ENCODE measurements at places on chromosomes 2 and 18.

DNA sequence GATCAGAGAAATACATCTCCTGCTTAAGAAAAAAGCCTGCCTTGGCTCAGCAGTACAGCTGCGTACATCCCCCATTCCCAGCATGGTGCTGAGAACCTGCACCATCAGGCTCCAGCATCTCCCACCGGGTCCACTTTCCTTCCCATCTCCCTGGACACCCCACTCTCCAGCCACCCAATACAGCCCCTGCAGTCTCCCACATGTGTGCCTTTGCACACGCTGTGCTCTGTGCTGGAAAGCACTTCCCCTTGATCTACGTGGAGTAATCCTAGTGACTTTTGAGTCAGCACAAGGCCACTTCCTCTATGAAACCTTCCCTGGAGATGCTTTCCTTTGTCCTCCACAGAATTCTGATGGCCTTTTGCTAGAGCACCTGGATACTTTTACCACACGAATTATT, 17.0 kb downstream of the STAT1 start:
- DNase-seq, result no peak

- DNase-seq, result no peak
Measured at GRCh38 chr18:57819671-57820460, 16.8 kb upstream of the ATP8B1 start.

DNA sequence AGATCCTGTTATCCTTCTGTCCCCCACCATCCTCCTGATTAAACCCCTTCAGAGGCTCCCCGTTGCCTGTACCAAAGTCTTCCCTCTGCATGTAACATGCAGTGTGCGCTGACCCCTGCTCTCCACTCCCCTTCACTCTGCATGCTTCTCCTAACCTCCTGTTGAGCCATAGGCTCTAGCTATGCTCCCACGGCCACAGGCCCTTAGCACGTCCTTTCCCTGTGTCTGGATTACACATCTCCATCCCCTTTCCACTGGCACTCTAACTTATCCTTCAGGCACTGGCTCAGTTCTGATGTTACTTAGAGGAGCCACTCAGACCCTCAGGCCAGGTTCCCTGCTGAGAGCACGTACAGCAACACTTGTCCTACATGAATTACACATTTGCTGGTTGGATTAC, 29.4 kb upstream of the EDAR start:
- no peak for DNase-seq

- DNase-seq, result no peak
Measured at GRCh38 chr2:205273627-205274026, 408.7 kb upstream of the NRP2 start.

GRCh38 chr2:144267239-144267638, 252.7 kb downstream of the ZEB2 start:
- DNase-seq, result no peak

DNA sequence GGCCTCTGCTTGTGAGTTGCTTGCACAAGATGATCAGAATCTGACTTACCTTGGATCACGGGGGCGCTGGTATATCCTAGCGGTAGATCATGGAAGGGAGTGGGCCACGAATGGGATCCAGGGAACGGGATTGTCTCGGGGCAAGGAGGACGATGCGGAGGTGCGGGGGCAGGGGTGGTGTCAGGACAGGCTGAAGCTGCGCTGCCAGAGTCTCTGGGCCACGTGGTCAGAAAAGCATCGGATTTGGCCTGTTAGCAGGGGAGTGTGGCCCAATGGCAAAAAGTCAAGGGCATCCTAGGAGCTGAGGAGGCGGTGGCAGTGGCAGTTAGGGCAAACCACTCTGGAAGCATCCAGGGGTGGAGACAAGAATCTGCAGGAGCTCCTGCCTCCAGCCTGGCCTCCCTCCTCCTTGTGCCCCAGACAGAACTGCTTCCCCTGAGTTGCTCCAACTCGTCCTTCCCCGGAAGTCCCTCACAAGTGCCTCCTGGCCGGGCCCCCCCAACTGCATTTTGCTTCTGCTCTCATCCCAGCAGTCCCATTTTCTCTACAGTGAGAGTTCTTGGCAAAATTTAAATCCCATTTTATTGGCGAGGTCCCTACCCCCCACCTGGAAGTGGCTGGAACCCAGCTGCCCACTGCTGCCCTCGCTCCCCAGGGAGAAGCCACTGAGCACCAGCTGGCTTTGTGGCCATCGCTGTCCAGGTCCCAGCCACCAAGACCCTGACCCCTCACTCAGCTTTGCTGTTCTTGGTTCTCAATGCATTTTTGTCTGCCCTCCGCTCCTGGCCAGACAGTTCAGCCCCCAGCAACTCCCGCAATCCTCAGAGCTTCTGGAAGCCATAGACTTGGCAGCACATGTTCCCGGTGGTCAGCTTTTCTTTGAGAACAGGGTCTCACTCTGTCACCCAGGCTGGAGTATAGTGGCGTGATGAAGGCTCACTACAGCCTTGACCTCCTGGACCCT, 5.6 kb upstream of the CCDC74B start:
- no peak for DNase-seq

- no peak for DNase-seq
Measured at GRCh38 chr18:45806226-45806625, 19.2 kb upstream of the SIGLEC15 start.

DNA sequence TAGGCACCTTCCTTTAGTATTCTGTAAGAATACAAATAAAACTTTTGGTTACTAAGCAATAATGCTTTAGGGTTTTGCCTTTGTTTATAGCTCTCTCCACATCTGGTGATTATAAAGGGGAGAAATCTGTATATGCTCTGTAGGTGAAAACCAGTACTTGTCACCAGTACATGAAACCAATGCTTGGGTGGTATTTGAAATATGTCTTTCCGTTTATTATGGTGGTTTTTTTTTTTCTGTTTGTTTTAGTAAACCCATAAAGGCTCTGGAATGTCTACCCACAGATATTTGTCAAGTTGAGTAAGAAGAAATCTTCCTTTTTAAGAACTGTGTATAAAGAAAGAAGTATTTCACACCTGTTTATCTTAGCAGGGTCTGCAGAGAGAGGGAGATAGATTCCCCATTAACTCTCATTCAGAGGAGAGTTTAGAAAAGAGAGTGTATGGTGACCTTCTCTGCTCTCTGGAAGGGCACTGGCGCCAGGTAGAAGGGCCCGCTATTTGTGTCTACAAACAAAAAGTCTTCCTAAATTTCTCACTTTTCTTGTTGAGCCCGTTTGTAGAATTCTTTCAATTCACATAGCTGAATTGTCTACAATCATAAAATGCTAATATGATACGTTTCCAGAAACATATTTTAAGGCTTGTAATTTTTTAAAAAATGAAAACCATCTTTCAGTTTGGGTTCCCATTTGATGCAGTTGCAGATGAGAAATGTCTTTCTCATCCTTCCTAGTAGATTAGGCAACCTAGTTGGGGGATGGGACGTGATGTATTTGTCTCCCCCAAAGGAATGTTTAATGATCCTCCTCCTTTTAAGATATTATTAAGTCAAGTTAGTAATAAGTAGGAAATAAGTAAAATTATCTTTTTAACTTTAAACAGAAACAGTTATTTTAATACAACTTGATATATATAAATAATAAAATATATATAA, 33.9 kb downstream of the MAP3K20 start:
- DNase-seq, result no peak

GRCh38 chr2:145221032-145221431, 701.1 kb upstream of the ZEB2 start:
- no peak for DNase-seq

- DNase-seq, result no peak
Measured at GRCh38 chr2:228433721-228434120, 252.2 kb upstream of the SPHKAP start.

GRCh38 chr2:176182671-176183070, 5.8 kb upstream of the HOXD1 start:
- no peak for DNase-seq

DNA sequence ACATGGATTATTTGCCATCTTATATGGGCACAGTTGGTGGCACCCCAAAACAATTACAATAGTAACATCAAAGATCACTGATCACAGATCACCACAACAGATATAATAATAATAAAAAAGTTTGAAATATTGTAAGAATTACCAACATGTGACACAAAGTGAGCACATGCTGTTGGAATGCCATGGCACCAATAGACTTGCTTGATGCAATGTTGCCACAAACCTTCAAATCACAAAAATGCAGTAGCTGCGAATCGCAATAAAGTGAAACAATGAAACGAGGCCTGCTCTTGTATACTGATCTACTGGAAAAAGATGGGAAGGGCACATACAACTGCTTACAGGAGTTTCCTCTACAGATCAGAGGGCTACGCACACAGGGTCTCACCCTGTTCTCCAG, 32.2 kb upstream of the AMMECR1L start:
- DNase-seq, result no peak

DNA sequence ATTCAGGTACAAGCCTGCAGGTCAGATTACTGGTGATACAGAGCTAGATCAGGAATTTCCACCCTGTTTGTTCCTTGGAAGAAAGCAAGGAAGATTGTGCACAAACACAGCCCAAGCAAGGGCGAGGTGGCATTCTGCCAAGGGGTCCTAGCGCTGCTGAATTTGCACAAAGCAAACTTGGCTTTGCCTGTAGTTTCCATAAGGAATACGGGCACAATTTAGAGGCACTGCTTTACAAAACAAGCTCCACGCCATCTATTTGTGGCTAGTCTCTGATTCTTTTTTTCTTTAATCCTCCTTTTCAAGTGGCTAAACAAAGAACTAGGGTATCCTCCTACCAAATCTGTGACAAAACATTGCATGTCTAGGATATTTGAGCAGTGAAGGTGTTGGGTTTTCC, 195.5 kb upstream of the ACVR2A start:
- no peak for DNase-seq

DNA sequence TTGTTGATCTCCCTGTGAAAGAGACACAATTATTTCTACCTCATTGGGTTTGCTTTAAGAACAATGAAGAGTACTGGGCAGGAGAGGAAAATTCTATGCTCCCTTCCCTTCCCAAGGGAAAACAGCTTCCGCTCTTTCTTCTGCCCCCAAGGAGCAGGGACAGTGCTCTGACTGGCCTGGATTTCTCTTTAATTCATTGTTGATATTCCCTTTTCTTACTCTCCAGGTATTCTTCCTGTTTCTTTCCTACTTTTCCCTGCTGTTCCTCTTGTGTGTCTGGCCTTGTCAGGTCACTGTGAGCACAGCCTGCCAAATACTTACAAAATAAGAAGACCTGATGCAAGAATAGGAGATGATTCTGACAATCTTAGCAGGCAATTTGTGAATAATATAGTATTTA, 49.6 kb upstream of the SPAG16 start:
- DNase-seq, result no peak

DNA sequence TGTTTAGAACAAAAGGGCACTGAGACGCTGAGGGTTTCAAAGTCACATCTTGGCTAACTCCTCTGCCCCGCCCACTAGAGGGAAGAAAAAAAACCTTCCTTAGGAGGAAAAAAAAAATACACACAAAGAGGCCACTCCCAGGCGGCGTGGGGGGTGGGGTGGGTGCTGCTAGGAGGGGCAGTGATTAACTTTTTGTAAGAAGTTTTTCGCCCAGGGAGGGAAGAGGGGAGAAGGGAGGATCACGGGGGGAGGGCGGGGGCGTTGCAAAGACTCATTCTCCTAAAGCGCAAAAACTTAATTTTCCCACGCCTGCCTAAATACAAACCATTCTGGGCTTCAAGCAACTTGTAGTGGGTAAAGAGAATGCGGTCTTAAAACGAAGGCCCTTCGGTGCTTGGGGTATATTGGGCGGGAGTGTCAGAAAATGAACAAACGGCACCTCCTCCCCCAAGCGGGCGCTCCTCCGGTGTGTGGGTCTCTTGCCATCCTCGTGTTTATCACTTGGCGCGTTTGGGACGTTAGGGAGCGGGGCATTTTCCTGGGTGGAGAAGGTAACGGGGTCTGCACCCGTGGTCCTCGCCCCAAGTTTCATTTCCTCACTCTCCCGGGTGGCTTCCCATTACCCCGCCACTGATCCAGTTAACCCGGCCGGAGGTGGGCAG, 1.7 kb downstream of the CXCR4 start:
- DNase-seq, result peak; percentile 55

DNA sequence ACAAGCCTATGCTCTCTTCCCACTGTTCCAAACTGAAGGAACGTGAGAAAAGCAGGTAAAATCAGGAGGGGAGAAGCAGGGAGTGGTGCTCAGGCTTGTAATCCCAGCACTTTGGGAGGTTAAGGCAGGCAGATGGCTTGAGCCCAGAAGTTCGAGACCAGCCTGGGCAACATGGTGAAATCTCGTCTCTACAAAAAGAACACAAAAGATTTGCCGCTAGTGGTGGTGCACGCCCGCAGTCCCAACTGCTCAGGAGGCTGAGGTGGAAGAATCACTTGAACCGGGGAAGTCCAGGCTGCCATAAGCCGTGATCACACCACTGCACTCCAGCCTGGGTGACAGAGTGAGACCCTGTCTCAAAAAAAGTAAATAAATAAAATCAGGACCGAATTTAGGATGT, 1.3 kb upstream of the TMSB10 start:
- no peak for DNase-seq

- DNase-seq, result no peak
Measured at GRCh38 chr18:74185860-74186259, 37.5 kb downstream of the TIMM21 start.

All from stimulated activated CD4-positive, alpha-beta T cell treated with anti-CD3 and anti-CD28 coated beads, Interleukin-4, amount 100 ng/mL, for 48 hours (primary cell).